ENCODE measurements at places on chromosomes 3 and 15. TPM values are rescaled to one million over a fixed set of nuclear protein-coding genes. Genes with fewer than 3 reads are reported as not detected.

DNA sequence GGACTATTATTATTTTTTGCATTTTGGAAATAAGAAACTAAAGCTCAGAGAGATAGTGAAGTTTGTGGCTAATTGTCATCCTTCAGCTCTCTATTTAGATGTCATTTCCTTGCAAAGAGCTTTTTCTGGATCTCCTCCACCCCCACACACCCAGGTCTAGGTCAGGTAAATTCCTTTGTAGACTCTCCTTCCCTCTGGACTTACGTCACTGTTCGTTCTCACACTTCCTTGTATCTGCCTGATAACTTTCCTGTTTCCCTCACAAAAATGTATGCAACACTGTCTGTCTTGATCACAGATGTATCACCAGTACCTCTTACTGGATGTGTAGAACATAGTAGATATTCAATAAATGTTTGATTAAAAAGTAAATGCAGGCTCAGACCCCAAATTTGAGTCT, 6.1 kb upstream of the MB21D2 start:
- H3K36me3 ChIP-seq, result no peaks in the 10 kb centered on the region
- H3K27ac ChIP-seq, result no peak overlapping the region
- DNase-seq, result no peak
- H3K27me3 ChIP-seq, result no peaks in the 10 kb centered on the region

GRCh38 chr3:38382506-38383080, 36.0 kb downstream of the XYLB start:
- H3K36me3 ChIP-seq, result no peaks in the 10 kb centered on the region
- no peak overlapping the region for H3K4me3 ChIP-seq
- H3K4me1 ChIP-seq, result no peaks in the 10 kb centered on the region
- no peak overlapping the region for H3K27ac ChIP-seq
- DNase-seq, result no peak
- H3K27me3 ChIP-seq, result no peaks in the 10 kb centered on the region

- H3K27me3 ChIP-seq, result no peaks in the 10 kb centered on the region
- H3K36me3 ChIP-seq, result no peaks in the 10 kb centered on the region
- DNase-seq, result no peak
- no peaks in the 10 kb centered on the region for H3K4me1 ChIP-seq
Measured at GRCh38 chr3:170021083-170021482, 16.7 kb upstream of the GPR160 start.

DNA sequence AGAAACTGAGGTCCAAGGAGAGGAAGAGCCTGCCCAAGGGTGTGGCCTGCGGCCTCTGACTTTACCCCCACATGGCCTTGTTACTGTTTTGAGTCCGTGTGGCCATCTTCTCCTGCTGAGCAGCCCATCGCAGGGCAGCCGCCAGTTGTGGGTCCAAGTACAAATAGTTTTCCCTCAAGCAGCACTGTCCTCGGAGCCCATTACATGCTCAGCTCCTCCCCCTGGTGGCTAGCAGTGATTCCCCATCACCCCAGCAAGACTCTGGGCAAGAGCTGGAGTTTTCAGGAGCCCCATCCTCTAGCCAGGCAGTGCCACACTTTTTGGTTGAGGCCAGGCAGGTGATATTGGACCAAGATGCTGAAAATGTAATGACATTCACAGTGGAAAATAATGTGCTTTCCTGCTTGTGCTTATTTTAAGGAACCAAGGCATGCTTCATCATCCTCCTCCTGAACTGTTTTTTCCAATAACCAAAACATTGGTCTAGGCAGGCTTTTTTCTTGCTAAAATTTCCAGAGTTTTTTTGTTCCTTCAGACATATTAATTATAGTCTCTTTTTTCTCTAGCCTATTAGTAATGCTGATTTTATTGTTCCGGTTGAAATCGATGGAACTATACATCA, 23.2 kb upstream of the VILL start:
- no peak overlapping the region for H3K27ac ChIP-seq
- H3K4me3 ChIP-seq, result no peak overlapping the region
- H3K4me1 ChIP-seq, result peaks cover 26% of the 10 kb centered on the region
- no peaks in the 10 kb centered on the region for H3K27me3 ChIP-seq
- H3K36me3 ChIP-seq, result no peaks in the 10 kb centered on the region

GRCh38 chr15:31776039-31776438, 254.3 kb upstream of the CHRNA7 start:
- no peaks in the 10 kb centered on the region for H3K36me3 ChIP-seq
- H3K4me3 ChIP-seq, result no peak overlapping the region
- H3K4me1 ChIP-seq, result no peaks in the 10 kb centered on the region
- no peak for DNase-seq
- no peaks in the 10 kb centered on the region for H3K27me3 ChIP-seq
- no peak overlapping the region for H3K27ac ChIP-seq

DNA sequence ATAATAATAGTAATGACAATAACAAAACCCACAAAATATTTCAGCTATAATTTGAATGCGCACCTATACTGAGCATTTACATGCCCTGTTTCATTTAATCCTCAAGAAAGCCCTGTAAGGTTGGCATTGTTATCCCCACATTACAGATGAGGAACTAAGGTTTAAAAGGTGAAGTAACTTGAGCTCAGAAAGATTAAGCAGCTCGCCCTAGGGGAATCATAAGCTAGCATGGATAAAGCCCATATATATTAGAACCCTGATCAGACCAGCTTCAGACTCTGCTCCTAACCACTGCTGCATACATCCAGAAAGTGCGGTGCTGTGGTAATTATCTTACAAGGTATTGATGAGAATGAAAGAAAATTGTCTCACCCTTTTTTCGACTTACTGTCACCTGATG, 141.1 kb upstream of the CGNL1 start:
- no peaks in the 10 kb centered on the region for H3K27me3 ChIP-seq
- peaks cover 23% of the 10 kb centered on the region for H3K36me3 ChIP-seq
- no peak overlapping the region for H3K27ac ChIP-seq
- H3K4me3 ChIP-seq, result no peak overlapping the region

DNA sequence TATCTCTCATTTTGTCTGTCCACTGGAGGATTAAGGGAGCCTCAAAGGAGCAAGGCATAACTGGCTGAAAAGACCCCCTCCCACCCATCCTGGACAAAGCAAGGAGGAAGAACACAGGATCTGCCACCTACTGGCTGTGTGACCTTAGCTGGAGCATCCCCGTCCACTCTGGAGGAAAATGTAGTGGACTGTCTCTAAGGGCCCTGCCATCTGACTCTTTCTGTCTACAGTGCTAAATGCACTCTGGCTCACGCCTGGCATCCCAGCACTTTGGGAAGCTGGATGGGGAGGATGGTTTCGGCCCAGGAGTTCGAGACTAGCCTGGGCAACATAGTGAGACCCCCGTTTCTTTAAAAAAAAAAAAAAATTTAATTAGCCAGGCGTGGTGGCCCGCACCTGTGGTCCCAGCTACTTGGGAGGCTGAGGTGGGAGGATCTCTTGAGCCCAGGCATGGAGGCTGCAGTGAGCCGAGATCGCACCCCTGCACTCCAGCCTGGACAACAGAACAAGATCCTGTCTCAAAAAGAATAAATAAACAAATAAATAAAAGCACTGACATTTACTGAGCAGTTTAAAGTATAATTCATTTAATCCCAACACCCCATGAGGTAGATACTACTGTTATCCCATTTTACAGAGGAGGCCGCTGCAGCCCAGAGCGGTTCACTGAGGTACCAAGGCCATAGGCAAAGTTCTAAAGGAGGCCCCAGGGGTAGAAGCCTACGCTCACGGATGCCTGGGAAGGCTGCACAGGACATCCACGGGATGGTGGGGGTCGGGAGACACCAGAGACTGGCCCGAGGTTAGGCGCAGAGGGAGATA, 1.1 kb downstream of the TBC1D2B start:
- peak overlapping the region; percentile 74 for H3K4me3 ChIP-seq
- H3K4me1 ChIP-seq, result peaks cover 49% of the 10 kb centered on the region
- no peaks in the 10 kb centered on the region for H3K27me3 ChIP-seq
- DNase-seq, result no peak
- H3K36me3 ChIP-seq, result no peaks in the 10 kb centered on the region

- H3K36me3 ChIP-seq, result no peaks in the 10 kb centered on the region
- H3K4me3 ChIP-seq, result no peak overlapping the region
- H3K27me3 ChIP-seq, result no peaks in the 10 kb centered on the region
Measured at GRCh38 chr3:47156396-47156795, 7.5 kb downstream of the SETD2 start.

DNA sequence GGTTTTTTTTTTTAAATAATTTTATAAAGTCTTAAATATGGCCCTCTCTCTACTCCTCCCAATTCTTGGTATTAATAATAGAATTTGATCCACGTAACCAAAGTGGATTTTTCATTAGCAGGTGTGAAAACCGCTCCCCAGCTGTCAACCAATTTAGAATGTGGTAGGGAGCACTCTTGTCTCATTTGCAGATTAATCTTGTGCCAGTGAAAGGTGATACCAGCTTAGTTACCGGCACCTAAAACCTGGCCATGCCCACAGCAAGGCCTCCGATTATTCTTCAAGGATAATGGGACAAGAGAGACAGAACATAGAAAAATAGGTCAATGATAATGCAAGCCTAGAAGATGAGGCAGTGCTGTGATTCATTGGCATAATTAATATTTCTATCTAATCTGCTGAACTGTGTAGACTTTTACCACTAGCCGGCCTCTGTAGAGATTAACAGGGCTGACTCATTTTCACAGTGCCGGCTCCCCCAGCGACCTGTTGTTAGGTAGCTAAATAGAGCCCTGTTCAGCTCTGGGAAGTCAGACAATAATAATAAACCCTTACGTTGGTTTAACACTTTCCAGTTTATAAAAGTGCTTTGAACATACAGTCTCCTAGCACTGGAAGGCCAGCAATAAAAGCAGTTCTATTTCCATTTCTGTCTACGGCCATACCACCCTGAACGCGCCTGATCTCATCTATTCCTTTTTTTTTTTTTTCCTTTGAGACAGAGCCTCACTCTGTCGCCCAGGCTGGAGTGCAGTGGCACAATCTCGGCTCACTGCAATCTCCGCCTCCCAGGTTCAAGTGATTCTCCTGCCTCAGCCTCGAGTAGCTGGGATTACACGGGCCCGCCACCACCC, 102.9 kb downstream of the SHQ1 start:
- H3K4me1 ChIP-seq, result no peaks in the 10 kb centered on the region
- DNase-seq, result no peak
- no peaks in the 10 kb centered on the region for H3K36me3 ChIP-seq
- no peak overlapping the region for H3K27ac ChIP-seq

- no peak overlapping the region for H3K27ac ChIP-seq
- H3K4me1 ChIP-seq, result no peaks in the 10 kb centered on the region
- H3K36me3 ChIP-seq, result no peaks in the 10 kb centered on the region
Measured at GRCh38 chr3:164687211-164687610, 391.1 kb downstream of the SI start.

GRCh38 chr3:62171789-62172188, 201.6 kb downstream of the FEZF2 start:
- no peak overlapping the region for H3K27ac ChIP-seq
- no peaks in the 10 kb centered on the region for H3K27me3 ChIP-seq
- no peaks in the 10 kb centered on the region for H3K36me3 ChIP-seq
- H3K4me1 ChIP-seq, result peaks cover 13% of the 10 kb centered on the region
- DNase-seq, result no peak

- H3K4me1 ChIP-seq, result no peaks in the 10 kb centered on the region
- H3K4me3 ChIP-seq, result no peak overlapping the region
- H3K36me3 ChIP-seq, result no peaks in the 10 kb centered on the region
- DNase-seq, result no peak
Measured at GRCh38 chr3:127221037-127221436, 28.1 kb downstream of the PRR23E start.

DNA sequence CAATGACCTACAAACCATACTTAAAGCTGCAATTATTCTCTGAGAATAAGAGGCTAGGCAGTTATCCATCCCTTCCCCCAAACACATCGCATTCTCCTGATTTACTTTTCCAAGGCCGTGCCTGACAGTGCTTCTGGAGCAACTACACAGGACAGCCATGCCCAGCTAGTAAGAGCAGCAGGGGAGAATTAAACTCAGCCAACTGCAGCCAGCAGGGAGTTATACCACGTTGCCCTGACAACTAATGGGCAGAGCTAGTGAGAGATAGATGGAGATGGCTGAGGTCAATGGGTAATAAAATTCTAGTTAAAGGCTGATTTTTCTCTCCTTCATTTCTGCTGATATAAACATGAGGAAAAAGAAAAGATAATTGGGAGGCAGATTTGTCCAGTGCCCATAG, 193.8 kb upstream of the PPP2R3A start:
- no peaks in the 10 kb centered on the region for H3K4me1 ChIP-seq
- no peaks in the 10 kb centered on the region for H3K36me3 ChIP-seq
- H3K4me3 ChIP-seq, result no peak overlapping the region

- H3K36me3 ChIP-seq, result no peaks in the 10 kb centered on the region
- H3K27ac ChIP-seq, result no peak overlapping the region
- no peak for DNase-seq
- no peak overlapping the region for H3K4me3 ChIP-seq
- H3K4me1 ChIP-seq, result peaks cover 10% of the 10 kb centered on the region
Measured at GRCh38 chr15:39669661-39670060, 88.8 kb downstream of the THBS1 start.

GRCh38 chr15:22988811-22989210, 8.6 kb upstream of the CYFIP1 start:
- peak; percentile 13 for DNase-seq
- H3K27ac ChIP-seq, result no peak overlapping the region
- no peak overlapping the region for H3K4me3 ChIP-seq
- no peaks in the 10 kb centered on the region for H3K4me1 ChIP-seq
- H3K27me3 ChIP-seq, result no peaks in the 10 kb centered on the region
- no peaks in the 10 kb centered on the region for H3K36me3 ChIP-seq

DNA sequence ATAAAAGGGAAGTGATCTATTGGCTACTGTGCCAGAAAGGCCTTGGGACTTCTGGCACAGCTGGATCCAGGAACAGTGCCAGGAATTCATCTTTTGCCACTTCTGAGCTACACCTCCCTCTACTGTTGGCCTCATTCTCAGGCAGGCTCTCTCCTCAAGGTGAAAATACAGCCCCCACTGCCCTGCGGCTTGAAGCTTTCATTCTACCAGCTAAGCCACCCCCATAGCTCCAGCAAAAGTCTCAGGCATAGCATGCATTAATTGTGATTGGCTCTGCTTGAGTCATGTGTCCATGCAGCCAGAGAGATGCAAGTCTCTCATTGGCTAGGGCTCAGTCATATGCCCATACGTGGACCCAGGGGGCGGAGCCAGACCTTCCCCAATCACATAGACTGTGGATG, 142.4 kb downstream of the TPRA1 start:
- no peaks in the 10 kb centered on the region for H3K36me3 ChIP-seq
- no peaks in the 10 kb centered on the region for H3K27me3 ChIP-seq

- no peaks in the 10 kb centered on the region for H3K36me3 ChIP-seq
- peak; percentile 93 for DNase-seq
- H3K4me3 ChIP-seq, result no peak overlapping the region
Measured at GRCh38 chr3:185658504-185658912, 72.4 kb downstream of the SENP2 start.

DNA sequence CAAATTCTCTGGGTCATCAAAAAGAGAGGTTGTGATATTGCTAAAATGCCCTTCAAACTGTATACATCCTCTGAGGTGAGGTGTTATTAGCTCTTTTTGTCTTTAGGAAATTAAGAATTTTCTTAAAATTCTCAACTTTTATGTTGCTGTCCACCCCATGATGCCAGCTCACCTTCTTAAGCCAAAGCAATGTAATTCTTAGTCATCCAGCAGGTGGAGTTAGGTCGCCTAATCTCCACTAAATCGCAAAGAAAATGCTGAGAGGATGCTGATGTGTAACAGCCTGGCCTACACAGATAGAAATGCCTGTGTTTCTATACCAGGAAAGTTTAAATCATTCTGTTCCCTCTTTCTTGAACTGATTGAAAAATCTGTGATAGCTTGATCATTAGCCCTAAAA, 770.2 kb upstream of the ALCAM start:
- no peak for DNase-seq
- H3K27me3 ChIP-seq, result no peaks in the 10 kb centered on the region
- H3K4me1 ChIP-seq, result no peaks in the 10 kb centered on the region
- no peak overlapping the region for H3K27ac ChIP-seq
- no peaks in the 10 kb centered on the region for H3K36me3 ChIP-seq
- H3K4me3 ChIP-seq, result no peak overlapping the region

Gene SLC9A9
- total RNA-seq, result 3.1 TPM

Gene MOBP
- not detected for total RNA-seq

Gene CDHR4
- not detected for total RNA-seq

Gene RLBP1
- total RNA-seq, result not detected

Gene CCRL2
- total RNA-seq, result 4.2 TPM

Gene TJP1
- total RNA-seq, result 86.9 TPM
